ENCODE measurements at places on chromosomes 3 and 15.

- no peak for DNase-seq
Measured at GRCh38 chr3:46280105-46280797, 38.0 kb downstream of the CCR3 start.

DNA sequence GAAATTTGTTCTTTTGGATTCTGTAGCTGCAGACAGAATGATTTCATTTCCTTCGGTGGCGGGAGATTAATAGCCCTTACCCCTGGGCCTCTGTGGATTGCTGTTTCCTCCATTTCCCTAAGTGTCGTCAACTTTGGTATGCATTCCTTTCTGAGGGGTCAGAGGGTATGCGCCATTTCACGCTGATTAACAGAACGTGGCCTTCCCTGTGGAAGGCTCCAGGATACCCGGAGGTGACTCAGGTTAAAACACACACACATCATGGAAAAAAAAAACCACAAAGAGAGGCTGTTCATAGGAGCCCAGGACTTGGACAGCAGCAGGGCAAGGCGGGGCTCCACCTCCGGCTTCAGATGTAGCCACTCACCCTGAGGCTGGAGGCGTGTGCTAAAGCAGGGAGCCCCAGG lies 51.9 kb downstream of the EPHB1 start:
- DNase-seq, result no peak

DNA sequence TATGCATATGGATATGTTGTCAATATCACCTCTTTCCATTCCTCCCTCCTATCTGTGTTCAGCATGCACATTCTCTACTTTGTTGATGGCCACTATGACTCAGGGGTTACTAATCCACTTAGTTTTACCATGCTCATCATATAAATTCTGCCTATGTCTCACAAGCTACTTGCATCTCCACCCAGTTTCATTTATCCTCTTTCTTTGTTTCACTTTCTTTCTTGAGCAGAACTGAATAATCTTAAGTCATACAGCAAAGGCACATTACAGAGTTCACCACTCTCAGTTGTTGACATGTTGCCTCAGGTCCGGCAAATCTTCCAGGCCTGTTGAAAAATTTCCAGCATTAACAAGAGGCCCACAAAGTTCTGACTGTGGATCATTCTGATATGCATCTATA lies 71.5 kb downstream of the SSR3 start:
- DNase-seq, result no peak

- no peak for DNase-seq
Measured at GRCh38 chr3:32195995-32196540, 42.4 kb upstream of the CMTM8 start.

- DNase-seq, result no peak
Measured at GRCh38 chr3:26639339-26639738, 16.8 kb downstream of the LRRC3B start.

DNA sequence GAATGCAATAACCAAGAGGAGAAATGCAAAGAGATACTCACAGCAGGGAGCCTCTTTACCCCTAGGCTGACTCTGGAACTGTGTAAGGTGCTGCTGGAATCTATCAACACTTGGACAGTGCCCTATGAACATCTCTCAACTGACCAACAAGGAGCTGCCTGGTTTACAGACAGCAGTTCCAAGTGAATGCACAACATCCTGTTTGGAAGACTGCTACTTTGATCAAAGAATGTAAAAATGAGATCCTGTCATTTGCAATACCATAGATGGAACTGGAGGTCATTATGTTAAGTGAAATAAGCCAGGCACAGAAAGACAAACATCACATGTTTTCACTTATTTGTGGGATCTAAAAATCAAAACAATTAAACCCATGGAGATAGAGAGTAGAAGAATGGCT lies 136.3 kb downstream of the IMPG2 start:
- DNase-seq, result no peak

- no peak for DNase-seq
Measured at GRCh38 chr3:169242708-169243513, 420.6 kb downstream of the MECOM start.

DNA sequence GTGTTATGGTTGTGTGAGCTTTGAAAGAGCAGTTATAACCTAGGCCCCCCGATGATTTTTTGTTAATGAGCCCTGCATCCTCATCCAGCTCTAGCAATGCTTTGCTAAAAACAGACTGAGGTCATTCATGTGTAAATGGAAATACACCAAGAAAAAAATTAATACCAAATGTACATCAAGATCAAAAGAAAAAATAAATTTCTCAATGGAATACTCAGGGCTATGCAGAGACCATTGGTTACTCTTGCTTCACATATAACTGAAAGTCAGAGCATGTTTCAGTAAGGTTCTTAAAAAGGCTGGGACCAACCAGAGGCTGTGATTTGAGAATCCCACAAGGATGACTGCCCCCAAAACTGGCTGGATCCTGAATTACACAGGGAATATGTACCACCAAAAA lies 48.0 kb downstream of the ARHGAP31 start:
- no peak for DNase-seq

- DNase-seq, result no peak
Measured at GRCh38 chr3:192986379-192986778, 68.7 kb upstream of the MB21D2 start.

DNA sequence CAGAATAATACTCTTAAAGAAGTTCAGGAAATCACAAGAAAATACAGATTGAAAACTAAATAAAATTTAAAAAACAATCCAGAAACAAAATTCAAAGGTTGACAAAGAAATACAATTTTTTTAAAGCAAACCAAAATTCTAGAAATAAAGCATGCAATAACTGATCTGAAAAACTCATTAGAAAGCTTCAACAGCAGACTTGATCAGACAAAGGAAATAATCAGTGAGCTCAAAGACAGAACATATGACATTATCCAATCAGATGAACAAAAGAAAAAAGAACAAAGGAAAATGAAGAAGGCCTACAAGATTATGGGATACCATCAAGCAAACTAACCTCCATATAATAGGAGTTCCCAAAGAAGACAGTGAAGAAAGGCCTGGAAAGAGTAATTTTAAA lies 336.8 kb downstream of the RSL24D1 start:
- DNase-seq, result no peak

GRCh38 chr3:190709351-190709773 lies 153.1 kb downstream of the GMNC start:
- DNase-seq, result no peak

- no peak for DNase-seq
Measured at GRCh38 chr3:44721231-44722102, 8.0 kb upstream of the ZNF501 start.

GRCh38 chr3:188870431-188870830 lies 301.3 kb upstream of the TPRG1 start:
- DNase-seq, result no peak

GRCh38 chr15:89496155-89497098 lies at the start of gene RHCG:
Gene RHCG, minus strand, starts transcription at chr15:89496583. Its CDS starts 39 bp downstream, at chr15:89496544.
- DNase-seq, result no peak

DNA sequence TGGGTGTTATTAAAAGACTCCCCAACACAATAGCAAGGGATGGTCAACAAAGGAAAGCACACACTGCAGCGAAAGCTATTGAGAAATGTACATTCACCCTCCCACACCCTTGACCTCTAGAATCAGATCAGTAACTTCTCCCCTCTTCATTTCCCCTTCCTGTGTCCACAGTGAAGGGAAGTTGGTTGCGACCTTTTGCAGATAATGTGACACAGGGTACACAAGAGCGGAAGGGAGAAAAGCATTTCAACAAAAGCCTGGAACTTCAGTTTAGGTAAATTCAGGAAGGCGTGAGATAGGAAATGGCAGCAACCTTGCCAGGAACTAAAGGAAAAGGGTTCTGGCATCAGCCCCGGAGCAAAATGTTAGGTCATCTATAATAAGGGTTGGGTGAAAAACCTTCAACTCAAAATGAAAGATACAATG lies 899.8 kb downstream of the MCTP2 start:
- DNase-seq, result no peak

DNA sequence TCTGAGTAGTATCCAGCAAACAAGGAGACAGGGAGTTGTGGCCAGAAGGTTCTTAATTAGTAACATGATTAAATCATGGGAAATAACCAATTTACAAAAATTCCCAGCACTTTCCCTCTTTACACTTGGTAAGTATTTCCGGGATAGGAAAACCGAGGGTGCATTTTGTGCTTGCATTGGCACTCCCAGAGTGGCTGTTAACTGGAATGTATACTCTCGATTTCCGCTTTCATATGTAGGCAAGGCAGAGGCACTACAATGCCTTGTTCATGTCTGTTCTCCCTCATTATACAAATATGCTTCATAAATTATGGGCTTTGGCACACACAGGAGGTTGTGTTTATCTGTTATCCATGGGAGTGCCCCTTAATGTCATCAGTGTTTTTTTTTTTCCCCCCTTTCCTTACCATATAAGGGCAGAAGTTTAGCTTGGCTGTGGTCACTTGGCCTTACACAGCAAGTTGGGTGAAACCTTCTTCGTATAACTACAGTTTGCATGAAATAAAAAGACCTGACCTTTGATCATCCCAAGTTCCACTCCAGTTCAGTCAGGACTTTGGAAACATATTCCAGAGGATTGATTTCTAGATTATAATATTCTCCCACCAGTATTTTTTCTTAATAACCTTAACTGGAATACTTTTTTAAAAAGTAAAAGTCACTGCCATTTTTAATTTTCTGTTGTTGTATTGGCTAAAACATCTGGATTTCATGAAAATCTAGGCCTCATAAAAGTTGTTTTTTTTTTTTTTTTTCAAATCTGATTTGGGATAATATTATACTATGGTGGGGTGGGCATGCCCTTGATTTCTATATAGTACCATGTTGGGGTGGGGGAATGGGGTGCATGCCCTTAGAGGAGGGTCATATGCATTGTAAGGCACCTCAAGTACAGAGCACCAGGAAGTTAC lies 8.9 kb downstream of the TPM1 start:
- no peak for DNase-seq

DNA sequence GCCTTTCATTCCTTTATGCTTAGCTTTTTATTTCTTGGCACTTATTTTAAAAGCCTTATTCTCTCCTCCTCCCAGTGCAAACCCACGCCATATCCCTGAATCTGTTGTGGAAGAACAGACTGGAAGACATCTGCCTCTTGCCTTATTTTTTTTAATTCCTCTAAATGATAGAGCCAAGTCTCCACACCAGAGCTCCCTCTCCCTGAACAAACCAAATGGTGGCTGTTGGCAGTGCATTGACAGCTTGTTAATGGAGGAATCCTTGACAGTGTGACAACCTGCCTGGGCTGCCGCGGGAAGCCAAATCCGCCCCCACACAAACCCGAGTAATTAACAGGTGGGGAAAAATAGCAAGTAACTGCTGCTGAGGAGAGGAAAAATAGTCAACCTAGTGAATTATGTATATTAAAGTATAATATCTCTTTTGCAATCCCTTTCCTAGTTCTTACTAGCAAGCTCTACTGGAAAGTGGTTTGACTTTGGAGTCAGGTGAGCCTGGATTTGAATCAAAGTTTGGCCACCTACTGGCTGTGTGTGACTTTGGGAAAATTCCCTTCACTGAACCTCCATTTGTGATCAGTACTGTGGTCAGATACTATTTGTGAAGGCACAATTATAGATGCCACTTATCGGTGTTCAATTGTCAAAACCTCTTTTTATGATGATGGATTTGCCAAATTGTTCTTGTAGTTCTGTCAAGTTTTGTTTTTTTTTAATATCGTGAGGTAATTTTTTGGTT lies 589.6 kb downstream of the PDCD6IP start:
- no peak for DNase-seq

DNA sequence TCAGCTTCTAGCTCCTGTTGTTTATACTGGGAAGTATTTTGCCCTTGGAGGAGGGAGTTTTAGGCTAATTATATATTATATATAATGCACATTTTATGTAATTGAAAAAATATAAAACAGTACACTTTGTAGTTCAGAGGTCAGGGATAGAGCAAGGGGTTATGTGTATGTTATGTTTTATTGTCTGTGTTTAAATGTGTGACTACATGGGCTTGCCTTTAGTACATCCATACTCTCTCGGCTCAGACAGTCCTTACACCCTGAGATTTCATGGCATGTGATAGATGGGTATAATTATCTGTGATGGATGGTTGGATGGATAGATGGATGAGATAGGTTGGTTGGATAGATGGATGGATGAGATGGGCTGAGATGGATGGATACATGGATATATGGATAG lies 17.4 kb upstream of the ST3GAL6 start:
- DNase-seq, result no peak

- no peak for DNase-seq
Measured at GRCh38 chr15:83984601-83985000, 251.0 kb upstream of the GOLGA6L4 start.

GRCh38 chr3:5235655-5236054 lies 48.1 kb downstream of the EDEM1 start:
- no peak for DNase-seq

GRCh38 chr3:11297126-11297525 lies 24.9 kb downstream of the ATG7 start:
- no peak for DNase-seq

DNA sequence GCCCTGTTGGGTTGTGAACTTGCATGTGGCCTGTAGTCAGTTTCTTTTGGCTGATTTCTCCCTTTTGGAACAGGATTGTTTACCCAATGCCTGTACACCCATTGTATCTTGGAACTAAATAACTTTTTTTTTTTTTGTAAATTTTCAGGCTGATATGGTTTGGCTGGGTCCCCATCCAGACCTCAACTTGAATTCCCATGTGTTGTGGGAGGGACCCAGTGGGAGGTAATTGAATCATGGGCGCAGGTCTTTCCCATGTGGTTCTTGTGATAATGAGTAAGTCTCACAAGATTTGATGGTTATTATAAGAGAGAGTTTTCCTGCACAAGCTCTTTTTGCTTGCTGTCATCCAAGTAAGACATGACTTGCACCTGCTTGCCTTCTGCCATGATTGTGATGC lies 253.8 kb upstream of the GBE1 start:
- no peak for DNase-seq

GRCh38 chr15:36645106-36645505 lies 65.7 kb downstream of the CDIN1 start:
- DNase-seq, result no peak

DNA sequence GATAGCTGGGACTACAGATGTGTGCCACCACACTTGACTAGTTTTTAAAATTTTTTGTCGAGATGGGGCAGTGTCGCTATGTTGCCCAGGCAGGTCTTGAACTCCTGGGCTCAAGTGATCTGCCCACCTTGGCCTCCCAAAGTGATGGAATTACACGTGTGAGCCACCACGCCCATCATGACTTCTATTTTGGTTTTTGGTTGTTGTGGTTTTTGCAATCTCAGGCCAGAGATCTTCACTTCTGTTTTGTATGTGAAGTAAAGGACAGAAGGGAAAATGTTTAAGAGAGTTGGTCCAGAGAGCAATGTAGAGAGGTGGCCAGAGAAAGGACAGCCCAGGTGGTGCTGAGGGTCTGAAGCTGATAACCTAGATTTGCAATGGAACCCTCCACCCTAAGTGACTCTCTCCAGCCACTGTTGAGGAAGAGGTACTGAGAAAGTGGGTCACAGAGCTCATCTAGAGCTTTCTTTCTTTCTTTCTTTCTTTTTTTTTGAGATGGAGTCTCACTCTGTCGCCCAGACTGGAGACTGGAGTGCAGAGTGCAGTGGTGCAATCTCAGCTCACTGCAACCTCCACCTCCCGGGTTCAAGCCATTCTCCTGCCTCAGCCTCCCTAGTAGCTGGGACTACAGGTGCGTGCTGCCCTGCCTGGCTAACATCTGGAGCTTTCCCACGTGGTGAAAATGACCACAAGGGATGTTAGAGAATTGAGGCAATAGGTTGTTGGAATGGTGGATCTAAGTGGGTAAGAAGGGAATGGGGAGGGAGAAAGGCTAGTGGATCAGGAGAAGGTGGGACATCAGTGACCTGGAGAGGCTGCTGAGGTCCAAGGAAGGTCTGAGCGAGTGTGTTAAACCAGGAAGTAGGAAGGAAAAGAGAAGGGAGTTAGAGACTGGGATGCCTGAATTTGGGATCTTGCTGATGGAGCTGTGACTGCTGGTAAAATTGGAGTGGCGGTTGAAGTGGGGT lies 22.4 kb upstream of the SEMA4B start:
- no peak for DNase-seq

GRCh38 chr15:51065261-51065660 lies 29.4 kb downstream of the TNFAIP8L3 start:
- no peak for DNase-seq
